ENCODE measurements at places on chromosomes 4 and X.

- no peak for DNase-seq
Observed at GRCh38 chrX:101957174-101957573, 25.3 kb upstream of the ZMAT1 start.

DNA sequence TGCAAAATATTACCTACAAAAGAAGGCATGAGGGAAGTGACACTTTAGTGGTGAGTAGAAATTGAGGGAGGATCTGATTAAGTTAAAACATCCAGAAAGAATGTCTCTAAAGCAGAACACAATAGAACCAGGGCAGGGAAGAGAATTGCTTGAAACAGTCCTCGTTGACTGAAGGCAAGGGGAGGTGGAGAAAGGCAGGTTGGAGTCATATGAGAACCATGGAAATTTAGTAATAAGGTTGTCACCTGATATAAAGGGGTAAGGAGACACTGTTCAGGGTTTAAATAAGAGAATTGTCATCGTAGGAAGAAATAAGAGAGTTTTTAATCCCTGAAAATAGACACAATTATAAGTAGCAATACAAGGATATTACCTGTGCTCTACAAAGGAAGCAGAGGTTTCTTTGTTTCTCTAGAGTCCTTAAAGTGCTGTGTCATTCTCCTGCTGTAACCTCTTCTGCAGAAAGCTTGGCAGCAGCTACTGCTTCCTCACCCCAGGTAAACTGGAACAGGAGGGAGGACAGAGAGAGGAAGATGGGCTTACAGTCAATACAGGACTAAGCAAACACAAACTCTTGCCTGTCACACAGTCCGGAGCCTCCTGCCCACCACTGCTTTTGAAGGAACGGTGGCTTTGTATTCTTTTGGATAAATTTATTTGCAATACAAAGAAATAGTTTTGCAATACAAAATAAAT is 258.4 kb downstream of the PPARGC1A start:
- no peak for DNase-seq

- DNase-seq: peak; percentile 2
Observed at GRCh38 chr4:7429069-7429416, 5.7 kb downstream of the PSAPL1 start.

DNA sequence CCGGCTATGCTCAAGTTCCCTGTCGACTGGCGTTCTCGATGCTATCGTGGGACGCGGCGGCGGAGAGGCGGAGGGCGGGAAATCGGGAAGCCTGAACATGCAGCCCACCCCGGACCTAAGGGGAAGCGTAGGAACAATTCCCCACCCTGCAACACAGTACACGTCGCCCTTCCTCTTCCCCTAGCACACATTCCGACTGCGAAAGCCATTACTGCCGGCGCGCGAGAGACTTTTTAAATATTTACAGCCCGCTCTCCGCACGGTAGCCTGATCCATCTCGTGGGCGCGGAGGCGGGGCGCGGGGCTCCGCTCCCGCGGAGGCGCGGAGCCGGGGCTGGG is 48.1 kb upstream of the BCOR start:
- DNase-seq: no peak

GRCh38 chrX:104522386-104522785 is 43.6 kb upstream of the IL1RAPL2 start:
- DNase-seq: no peak

GRCh38 chr4:66489783-66490452 is 819.6 kb upstream of the EPHA5 start:
- DNase-seq: no peak

DNA sequence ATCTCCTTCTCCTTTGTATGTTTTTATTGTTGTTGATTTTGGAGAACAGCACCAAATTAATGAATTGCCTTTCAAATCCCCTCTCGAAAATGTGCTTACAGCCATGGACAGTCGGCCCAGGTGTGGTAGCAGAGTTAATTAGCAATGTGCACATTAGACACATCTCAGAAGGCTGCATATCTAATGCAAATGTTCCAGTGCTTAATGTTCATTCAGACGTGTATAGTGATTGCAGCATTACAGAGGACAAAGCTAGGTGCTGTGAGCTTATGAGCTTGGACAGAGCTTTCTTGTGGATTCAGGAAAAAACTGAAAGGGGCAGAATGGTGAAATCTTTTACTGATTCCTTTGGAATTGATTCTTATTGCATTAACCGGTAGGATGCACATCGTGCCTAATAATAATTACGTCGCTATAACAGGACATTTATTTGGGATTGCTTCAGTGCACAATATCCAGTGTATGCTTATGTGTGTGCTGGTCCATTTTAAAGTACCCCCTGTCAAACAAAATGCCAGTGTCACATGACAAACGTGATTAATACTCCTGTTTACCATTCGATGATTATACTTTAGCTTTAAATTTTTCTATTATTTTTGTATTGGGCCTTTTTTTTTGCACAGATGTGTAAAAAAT is 552.9 kb upstream of the EPHA5 start:
- DNase-seq: no peak

DNA sequence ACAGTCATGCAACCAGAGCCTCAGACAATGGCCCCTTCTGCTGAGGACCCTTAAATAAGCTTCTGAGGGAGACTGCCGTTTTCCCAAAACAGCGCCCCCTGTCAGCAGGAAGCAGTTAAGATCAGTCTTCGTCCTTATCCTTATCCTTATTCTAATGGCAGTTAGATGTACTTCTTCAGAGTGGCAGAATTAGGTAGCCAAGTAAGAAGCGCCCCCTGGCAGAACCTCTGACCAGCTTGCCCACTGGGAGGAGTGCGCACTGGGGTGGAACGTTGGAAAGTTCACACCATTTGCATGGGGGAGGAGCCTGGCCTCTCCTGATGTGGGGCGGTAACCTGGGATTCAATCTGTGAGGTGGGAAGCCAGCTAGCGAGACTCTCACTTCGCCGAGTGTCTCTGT is 133.6 kb upstream of the QRFPR start:
- DNase-seq: no peak

DNA sequence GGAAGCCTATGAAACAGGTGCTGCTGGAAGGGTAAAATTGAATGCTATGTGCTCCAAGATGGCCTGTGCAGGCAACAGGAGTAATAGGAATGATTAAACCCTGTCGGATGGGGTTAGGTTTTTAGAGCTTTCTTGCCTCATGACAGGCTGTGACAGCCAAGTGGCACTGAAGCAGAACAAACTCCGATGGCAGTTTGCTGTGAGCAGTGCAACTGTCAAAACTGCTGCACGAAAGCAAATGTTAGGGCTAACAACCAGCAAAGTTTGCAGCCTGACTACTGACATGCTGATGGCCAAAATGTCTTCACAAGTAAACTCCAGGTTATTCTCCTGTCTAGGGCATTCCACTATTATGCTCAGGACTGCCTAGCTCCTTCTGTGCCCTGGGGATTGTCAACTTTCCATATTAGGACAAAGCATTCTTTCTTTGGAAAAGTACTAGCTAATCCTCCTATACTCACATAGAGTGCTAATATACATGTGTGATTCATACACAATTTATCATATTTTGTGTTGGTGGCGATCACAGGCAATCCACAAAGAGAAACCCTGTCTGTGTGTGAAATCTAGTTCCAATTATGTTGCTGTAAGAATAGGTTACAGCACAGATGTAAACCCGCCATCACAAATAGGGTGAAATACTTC is 486.6 kb upstream of the TENM3 start:
- no peak for DNase-seq

DNA sequence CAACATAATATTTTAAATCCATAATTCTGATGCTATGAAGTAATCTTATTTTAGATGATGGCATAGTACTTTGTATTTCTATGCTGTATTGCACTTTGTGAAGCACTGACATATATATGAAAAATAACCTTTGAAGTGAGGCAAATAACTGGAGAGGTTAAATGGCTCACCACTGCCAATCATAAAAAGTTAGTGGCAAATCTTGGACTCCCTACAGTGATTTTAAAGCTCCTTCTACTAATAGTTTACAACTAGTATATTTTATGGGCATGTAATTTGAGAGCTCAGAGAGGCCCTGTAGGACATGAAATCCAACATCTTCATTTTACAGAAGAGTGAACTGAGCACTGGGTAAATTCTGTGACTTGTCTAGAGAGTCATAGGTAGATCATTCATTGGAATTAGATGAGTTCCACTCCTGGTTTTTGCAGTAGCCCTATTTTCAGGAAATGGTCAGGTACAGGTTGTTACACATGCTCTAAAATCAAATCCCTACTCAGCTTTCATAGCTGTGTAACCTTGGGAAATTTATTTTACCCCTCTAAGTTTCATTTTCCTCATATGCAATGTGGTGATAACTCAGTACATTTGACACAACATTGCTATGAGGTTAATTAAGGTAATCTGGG is 804 bp upstream of the GC start:
- no peak for DNase-seq

DNA sequence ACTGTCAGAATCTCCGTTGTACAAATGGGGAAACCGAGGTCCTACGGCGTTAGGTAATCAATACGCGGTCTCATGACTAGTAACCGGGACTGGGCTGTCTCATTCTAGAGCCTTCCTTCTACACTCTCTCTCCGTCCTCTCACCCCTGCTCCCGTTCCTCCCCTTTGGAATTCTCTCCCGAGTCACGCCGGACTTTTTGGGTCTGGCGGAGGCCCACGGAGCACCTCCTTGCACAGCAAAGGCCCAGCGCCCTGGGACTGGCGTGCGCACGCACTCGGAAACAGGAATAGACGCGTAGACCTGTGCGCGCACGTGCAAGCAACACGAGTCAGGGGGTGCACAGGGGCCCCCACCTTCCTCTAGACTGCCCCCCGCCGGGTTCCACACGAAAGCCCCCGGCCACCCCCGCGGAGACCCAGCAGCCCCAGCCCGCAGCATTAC is 361 bp downstream of the QDPR start:
- no peak for DNase-seq

DNA sequence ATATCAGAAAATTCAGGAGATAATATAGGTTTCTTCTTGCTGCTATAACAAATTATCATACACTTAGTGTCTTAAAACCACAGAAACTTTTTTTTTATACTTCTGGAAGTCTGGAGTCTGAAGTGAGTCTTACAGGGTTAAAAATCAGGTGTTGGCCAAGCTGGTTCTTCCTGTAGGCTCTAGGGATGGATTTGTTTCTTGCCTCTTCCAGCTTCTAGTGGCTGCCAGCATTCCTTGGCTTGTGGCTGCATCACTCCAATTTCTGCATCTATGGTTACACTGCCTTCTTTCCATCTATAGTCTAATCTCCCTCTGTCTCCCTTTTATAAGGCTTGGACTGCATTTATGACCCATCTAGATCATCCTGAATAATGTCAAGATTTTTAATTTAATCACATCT is 68.7 kb downstream of the ANTXR2 start:
- no peak for DNase-seq

DNA sequence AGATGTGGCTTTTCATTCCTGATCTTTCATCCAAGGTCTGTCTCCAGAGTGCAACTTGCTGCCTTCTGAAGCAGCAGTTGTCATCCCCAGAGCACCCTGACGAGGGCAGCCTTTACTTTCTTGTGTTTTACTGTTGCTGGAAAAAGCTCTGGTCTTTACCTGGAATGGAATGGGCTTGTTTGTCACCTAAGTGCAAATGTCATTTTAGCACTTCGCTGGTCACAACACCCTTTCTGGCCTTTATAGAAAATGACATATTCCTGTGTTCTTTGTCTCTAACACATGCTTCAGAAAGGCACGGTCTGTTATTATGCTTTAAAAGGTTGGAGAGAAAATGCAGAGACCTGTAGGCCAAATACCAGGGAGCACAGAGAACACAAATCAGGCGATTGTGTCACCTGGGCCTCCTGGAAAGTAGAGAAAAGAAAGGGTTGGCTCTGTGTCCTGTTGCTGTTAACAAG is 332.7 kb upstream of the IGFBP7 start:
- DNase-seq: no peak

DNA sequence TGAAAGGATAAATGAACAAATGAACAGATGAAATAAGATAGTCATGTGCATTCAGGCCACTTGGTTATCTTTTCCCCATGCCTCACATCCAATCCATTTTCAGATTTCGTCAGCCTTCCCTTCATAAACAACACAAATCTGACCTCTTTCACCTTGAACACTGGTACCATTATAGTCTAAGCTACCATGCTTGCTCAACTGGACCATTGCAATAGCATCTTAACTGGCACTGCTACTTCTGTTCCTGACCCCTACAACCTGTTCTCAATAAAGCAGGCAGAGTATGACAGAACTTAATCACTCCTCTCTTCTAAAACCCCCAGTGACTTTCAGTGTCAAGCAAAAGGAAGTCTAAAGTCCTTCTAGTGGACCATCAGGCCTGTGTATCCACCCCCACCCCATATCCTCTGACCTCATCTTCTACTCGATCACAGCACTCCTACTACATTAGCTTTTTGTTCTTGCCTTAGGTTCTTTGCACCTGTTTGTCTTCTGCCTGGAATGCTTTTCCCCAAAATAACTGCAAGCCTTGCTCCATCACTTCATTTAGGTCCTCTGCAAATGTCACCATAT is 40.7 kb downstream of the LARP7 start:
- no peak for DNase-seq

DNA sequence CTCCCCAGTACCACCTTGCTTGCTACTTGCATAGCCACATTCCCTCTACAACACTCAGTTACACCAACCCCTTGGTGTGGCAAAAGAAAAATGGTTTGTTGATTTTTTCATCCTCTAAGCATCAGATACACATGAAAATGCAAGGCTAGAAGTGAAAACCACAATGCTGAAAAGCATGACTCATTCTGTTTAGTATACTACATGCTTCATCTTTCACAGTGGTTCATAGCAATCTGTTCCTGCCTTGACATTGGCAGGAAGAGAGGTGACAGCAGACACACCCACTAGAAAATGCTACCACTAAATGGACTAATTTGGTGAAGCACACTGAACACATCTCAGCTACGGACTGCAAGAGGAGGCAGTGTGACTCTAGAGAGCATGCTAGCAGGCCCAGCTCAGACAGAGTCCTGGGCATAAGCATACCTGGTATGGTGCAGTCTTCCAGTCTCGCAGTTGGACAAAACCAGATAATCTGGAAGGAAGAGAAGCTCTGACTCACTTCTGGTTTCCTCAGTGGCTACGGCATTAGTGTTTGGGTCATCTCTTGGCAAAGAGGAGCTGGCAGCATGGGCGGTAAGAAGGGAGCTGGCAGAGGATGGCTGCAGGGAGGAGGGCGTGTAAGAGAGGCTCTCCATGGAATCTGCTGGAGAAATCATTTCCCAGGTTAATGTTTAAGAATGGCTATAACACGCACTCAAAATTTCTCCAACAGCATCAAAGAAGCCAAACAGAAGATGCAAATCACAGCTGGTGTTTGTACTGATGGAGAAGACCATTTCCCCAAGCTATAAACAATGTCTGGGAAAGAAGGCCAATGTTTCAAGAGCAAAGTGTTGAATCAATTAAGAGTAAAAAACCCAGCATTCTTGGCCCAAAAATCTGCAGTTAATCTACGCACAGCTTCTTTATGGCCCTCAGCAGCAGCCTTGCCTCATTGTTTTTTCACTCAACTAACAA is 37.8 kb downstream of the GAB3 start:
- peak; percentile 6 for DNase-seq

DNA sequence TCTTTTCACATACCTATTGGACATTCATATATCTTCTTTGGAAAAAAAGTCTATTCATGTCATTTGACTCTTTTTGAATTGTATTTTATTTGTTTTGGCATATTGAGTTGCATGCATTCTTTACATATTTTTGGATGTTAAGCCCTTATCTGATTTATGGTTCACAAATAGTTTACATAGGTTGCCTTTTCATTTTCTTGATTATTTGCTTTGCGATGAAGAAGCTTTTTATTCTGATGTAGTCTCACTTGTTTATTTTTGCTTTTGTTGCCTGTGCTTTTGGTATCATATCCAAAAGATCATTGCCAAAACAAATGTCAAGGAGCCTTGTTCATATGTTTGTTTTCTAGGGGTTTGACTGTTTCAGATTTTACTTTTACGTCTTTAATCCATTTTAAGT is 43.9 kb downstream of the SPOCK3 start:
- DNase-seq: no peak
